MM.1S (cell line): ENCODE measurements at places on chromosomes 12 and 14.

DNA sequence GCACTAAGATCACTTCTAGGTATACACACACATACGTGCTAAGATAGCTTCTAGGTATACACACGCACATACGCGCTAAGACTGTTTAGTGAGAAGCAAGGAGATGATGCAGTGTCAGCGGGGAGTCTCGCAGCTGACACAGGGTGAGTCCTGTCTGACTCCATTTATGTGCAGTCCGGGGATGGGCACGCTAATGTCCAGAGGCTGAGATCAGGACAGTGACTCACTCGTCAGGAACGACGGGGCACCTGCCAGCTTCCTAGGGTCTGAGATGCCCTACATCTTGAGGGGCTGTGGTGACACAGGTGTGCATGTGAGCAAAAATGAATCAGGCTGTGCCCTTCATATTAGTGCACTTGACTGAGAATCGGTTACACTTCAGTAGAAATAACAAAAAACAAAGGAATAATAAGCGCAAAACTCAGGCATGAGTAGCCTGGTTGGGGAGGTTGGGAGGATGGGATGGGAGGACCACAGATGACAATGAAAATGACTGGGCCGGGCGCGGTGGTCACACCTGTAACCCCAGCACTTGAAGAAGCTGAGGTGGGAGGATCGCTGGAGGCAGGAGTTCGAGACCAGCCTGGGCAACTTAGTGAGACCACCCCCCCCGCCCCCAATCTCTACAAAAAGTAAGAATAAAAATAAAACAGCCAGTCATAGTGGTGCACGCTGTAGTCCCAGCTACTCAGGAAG is 29.1 kb upstream of the ULK1 start:
- no peak for DNase-seq

DNA sequence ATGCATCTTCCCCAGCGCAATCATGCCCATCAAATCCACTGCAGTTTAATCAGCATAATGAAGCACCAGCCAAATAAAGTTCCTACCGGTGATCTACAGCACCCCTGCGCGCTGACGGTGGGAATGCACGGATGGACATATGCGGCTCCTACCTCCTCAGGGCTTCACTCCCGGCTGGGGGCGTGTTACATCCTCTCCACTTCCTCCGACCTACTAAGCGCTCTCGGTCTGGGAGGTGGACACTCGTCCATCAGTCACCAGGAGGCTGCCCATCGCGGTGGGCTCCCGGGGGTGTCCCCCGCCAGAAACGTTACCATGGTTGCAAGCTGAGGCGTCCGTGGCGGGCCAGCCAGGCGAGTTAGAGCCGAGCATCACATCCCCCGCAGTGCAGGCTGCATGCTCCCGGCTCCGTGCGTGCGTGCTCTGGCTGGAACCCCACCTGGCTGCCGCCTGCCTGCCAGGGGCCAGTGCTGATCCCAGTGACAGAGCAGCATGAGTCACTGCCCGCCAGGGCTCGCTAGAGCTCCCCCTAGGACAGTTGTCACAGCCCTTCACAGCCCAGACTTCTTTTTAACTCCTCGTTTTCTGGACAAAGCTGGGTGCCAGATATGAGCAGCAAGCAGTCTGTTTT is 73.0 kb downstream of the CIT start:
- DNase-seq: no peak

DNA sequence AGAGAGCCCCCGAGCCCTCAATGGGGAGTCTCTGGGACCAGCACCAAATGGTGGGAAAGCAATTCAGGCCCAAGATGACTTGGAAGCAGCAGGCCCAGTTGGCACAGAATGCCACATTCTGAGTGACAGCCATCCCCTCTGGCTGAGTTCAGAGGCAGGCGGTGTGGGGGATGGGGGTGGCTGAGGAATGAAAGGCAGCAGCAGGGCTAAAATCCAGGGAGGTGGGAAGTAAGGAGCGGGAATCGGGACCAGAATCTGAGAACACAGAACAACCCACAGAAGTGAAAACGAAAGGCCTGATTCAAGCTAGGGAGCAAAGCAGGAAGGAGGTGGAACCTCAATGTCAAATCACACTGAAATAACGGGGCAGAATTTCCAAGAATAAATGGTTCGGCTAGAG is 171.2 kb downstream of the CALM1 start:
- no peak for DNase-seq

- DNase-seq: no peak
These were observed 39.0 kb upstream of the ITPR2 start for GRCh38 chr12:26871985-26872384.

DNA sequence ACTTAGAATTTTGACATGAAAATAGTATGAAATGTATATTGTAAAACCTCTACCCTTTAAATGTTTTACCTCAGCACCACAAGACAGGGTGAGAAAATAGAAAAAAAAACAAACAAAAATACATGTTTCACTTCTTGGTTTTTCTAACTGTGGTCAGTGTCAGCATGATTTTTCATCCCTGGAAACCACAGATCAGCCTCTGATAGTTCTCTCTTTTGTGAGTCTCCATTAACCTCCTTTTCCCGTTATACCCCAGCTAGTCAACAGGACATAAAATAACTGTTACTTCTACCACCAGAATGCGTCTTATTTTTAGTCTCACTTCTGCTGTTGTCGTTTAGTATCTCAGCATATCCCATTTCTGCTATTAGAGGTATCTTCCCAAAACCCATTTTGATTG is 48.3 kb upstream of the KCNMB4 start:
- DNase-seq: peak; percentile 73

DNA sequence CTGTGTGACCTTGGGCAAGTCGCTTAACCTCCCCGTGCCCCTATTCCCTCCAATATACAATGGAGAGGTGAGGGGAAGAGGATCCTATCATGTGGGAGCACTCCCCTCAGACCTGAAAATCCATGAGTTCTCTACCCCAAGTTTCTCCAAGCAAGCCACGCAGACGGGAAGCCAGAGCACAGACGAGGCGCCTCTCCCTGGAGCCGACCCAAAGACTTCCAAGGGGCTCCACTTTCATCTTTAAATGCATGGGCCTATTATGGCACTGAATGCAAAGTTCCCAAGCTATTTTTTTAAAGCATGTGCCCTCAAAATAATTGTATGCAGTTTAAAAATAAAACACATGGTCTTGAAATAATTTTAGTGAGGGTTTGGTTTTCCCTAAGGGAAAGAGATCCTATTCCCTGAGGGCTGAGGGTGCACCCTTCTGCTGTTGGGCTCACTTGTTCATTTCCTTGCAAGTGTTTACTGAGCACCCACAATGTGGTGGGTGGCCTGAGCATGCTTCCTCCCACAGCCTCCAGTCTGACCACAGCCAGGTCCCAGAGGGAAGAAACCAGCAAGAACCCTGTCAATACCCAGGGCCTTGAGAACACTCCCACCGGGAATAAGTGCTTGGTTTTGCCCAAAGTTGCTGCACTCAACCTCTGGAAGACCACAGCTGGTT is 14.6 kb downstream of the CMKLR1 start:
- DNase-seq: no peak

GRCh38 chr12:5379749-5380496 is 52.0 kb upstream of the NTF3 start:
- no peak for DNase-seq

DNA sequence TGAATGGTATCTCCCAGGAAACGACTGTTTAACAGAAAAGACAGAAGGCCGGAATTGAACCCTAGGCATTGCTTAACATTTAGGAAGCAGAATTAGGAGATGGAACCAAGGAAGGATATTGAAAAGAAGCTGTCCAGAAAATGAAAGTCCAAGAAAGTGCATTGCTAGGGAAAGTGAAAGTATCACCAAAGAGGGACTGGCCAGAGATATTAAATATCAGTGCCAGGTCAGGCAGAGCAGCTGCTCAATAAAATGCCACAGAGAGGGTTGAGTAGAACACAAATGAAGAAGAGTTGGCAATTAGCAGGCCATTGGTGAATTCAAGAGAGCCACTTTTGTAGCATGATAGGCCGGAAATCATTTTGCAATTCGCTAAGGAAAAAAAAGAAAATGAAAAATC is 101.6 kb downstream of the CFAP54 start:
- DNase-seq: no peak

DNA sequence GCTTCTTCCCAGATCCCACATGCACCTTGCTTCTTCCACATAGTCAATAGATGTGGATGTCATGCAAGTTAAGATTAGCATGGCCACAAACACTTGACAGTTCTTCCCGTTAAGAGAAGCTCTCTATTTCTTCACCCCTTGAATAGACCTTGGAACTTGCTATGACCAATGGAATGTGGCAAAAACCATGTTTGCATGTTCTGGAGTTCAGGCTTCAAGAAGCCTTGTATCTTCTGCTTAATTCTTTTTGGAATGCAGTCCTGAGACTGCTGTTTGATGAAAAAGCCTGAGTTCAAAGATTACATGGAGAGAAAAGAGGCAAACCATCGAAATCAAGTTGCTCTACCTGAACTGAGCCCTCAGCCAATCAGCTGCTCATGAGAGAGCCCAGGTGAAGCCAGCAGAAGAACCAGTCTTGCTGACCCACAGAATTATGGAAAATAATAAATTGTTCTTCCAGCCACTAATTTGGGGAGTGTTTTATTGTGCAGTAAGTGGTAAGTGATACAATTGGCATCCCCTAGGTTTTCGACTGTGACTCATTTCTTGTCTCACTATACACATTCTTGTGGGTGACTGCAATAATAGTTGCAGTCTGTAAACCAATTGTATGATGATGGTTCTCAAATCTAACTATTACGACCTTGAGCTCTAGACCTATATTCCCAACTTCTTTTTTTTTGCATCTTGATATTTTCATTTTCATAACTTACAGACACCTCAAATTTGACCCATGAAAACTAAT is 12.6 kb downstream of the RASSF9 start:
- DNase-seq: no peak

GRCh38 chr12:56346675-56347074 is 8.0 kb downstream of the IL23A start:
- no peak for DNase-seq
